ENCODE measurements at places on chromosomes 7 and 10. TPM values are rescaled to one million over a fixed set of nuclear protein-coding genes. Genes with fewer than 3 reads are reported as not detected.

MALRD1 gene
- total RNA-seq: not detected

FAM170B gene
- not detected for total RNA-seq

CTBP2 gene
- total RNA-seq: 57.7 TPM

- no peak for DNase-seq
Observed at GRCh38 chr10:56920601-56921261, 559.7 kb upstream of the ZWINT start.

- DNase-seq: no peak
Observed at GRCh38 chr10:102347236-102347828, 48.2 kb upstream of the NFKB2 start.

DNA sequence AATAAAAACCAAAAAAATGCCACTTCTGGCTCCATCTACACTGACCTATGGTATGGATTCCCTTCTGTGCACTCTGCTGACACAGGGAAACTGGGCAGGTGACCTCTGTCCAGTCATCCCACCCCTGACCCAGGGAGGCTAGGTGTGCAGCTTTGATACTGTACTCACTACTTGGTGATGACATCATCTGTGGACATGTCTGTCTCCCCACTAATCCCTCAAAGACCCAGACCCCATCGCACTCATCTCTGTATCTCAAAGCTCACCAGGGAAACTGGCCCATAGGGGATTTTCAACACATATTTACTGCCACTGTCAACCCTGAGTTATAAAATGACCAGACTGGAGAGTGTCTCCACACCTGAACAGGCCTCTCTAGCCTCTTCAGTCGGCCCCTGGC lies 10.6 kb downstream of the SGMS1 start:
- DNase-seq: no peak

DNA sequence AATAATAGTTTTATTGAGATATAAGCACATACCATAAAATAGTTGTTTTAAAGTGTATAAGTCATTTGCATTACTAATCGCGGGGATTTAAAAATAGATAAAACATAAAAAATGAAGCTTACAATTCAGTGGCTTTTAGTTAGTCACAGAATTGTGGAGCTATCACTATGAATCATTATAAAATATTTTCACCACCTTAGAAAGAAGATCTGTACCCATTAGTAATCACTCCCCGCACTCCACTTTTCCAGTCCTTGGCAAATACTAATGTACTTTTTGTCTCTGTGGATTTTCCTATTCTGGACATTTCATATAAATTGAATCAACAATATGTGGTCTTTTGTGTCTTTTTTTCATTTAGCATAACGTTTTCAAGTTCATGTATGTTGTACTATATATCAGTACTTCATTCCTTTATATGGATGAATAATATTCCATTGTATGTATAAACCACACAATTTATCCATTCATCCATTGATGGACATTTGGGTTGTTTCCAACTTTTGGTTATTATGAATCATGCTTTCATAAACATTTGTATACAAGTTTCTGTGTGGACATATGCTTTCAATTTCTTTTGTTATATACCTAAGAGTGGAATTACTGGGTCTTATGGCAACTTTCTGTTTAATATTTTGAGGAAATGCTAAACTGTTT lies 162.5 kb downstream of the MAGI2 start:
- no peak for DNase-seq

DNA sequence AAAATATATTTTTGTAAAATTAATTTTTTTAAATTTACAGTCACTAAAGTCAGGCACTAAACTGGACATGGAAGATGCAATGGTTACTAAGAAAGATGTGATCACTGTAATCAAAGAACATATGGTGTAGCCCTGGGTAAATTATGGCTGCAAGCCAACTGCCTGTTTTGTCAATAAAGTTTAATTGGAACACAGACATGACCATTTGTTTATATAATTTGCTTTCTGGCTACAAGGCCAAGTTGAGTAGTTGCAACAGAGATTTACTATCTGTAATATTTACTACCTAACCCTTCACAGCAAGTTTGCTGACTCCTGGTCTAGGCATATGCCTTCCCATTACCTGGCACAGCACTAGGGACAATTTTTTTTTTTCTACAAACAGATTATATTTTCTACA lies 448.9 kb downstream of the ADRA2A start:
- no peak for DNase-seq

- no peak for DNase-seq
Observed at GRCh38 chr10:132975831-132976682, 33.7 kb upstream of the CFAP46 start.

GRCh38 chr10:102596506-102596971 lies 47.7 kb upstream of the TRIM8 start:
- DNase-seq: no peak

All from ascending aorta (tissue), 2 donors.